ENCODE measurements at places on chromosomes 7 and 10.

- DNase-seq, result no peak
These were observed 39.4 kb upstream of the PRSS1 start for GRCh38 chr7:142709921-142710320.

- DNase-seq, result no peak
These were observed 81.5 kb upstream of the GNAI1 start for GRCh38 chr7:80053124-80053523.

DNA sequence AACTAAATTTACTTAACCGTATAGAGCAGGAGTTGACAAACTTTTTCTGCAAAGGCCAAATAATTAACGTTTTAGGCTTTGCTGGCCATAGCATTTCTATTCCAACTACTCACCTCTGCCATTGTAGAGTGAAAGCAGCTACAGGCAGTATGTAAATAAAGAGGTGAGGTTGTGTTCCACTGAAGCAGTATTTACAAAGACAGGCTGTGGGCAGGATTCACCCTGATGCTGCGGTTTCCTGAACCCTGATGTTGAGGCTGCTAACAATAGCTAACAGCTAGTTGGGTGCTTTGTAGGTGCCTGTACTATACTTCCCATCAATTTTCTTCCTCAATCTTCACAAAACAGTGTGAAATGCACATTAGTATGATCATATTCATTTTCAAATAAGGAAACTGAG lies 47.0 kb upstream of the LAMB1 start:
- no peak for DNase-seq

GRCh38 chr7:28815369-28815927 lies 142.7 kb downstream of the TRIL start:
- DNase-seq, result no peak

GRCh38 chr7:155381852-155382801 lies 75.8 kb upstream of the EN2 start:
- no peak for DNase-seq

- DNase-seq, result peak; percentile 93
These were observed 74.1 kb downstream of the TACC2 start for GRCh38 chr10:122062831-122063674.

DNA sequence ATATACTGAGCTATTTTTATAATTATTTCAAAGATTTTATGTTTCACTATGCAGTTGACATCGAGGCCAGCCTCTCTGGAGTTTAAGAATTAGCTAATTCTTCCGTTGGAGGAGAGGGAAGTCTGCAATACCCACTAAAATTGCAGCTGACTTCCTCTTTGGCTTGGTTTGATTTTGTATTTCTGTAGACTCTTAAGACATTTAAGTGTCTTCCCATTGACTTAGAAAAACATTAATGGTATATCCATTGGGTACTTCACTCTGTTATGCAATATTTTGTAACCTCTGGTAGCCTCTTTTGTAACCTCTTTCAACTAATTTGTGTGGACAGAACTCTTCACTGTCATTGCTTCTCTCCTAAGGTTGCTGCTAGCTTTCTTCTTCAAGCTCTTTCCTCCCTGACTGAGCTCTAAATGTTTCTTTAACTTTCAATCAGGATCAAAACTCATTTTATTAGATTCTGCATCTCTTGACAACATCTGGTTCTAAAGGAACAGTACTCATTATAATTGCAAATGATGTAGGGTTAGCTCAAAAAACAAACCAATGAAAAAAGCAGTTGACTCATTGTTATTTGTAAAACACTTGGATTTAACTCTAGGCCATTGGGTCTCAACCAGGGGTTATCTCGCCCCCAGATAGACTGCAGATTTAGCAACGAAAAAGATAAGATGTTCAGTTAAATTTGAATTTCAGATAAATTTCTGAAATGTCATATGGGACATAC lies 1.7 kb upstream of the ANKRD22 start:
- DNase-seq, result no peak

GRCh38 chr10:110103921-110104461 lies 96.2 kb downstream of the ADD3 start:
- DNase-seq, result peak; percentile 24

- DNase-seq, result no peak
These were observed 1227.6 kb downstream of the TYW1 start for GRCh38 chr7:68224041-68224741.

GRCh38 chr7:81725003-81725811 lies 44.6 kb downstream of the HGF start:
- DNase-seq, result no peak

- peak; percentile 72 for DNase-seq
These were observed 6.6 kb downstream of the YWHAG start for GRCh38 chr7:76352193-76352592.

GRCh38 chr10:3366735-3367405 lies 194.3 kb upstream of the PITRM1 start:
- DNase-seq, result no peak

DNA sequence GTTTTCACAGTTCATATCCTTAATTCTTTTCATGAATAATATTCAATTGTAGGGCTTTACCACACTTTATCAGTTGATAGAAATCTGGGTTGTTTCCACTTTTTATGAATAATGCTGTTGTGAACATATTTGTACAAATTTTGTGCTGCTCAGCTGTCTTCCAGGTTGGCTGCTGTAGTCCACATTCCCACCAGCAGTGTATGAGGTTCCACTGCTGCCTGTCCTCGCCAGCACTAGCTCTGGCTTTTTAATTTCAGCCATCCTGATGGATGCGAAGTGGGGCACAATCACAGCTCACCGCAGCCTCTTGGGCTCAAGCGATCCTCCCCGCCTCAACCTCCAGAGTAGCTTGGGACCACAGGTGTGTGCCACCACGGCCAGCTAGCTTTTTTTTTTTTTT lies 32.8 kb downstream of the NUDT5 start:
- no peak for DNase-seq

DNA sequence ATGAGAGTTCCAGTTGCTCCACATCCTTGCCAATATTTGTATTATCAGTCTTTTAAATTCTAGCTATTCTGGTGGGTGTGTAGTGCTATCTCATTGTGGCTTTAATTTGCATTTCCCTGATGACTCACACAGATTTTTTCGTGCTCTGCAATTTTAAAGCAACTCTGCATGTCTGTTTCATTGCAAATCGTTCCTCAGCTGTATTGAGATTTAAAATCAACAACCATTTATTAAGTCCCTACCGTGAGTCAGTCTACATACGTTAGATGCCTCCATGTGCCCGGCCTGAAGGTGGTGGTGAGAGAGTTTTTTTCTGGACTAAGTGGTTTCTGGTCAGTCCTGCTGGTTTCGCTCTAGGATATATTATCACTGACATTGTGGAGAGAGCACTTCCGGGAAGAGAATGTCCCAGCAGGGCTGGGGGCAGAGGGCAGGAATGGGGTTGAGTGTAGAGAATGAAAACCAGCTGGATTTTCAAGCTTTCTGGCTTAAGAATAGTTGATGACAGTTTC lies 8.4 kb upstream of the HYCC1 start:
- DNase-seq, result peak; percentile 88

DNA sequence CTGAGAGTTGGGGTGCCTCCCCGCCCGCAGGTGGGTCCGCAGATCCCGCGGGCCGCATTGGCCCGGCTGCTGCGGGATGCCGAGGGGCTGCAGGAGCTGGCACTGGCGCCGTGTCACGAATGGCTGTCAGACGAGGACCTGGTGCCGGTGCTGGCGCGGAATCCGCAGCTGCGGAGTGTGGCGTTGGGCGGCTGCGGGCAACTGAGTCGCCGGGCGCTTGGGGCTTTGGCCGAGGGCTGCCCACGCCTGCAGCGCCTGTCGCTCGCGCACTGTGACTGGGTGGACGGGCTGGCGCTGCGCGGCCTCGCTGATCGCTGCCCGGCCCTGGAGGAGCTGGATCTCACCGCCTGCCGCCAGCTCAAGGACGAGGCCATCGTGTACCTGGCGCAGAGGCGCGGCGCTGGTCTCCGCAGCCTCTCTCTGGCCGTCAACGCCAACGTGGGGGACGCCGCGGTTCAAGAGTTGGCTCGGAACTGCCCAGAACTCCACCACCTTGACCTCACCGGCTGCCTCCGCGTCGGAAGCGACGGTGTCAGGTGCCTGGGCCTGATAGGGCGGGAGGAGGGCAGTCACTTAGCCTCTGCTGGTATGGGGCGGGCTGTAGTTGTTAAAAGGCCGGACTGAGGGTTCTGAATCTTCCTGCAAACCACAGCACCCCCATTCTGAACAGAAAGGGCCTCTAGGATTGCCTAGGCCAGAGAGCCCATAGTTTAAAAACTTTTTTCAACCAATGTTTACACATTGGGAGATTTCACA lies 1.3 kb downstream of the FBXL15 start:
- DNase-seq, result no peak

- DNase-seq, result no peak
These were observed 15.3 kb downstream of the SH3PXD2A start for GRCh38 chr10:103839872-103840739.

- DNase-seq, result peak; percentile 80
These were observed 64.5 kb downstream of the MCMBP start for GRCh38 chr10:119807960-119808697.

DNA sequence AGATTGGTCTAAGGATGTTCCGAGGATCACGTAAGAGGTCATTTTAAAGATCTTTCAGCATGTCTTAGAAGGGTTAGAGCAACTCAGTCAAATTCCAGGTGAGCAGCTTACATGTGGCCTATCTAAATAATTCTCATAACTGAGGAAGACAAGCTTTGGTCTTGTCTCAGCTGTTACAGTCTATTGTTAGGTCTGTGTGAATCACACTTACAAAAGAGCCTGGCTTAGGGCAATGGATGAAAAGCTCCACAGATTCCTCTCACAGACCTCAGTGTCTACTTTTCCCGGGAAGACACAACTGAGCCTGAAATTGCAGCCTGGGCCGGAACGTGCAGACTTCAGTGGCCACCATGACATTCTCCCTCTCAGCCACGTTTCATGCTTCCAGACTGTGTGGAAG lies 173.1 kb downstream of the INHBA start:
- DNase-seq, result no peak

DNA sequence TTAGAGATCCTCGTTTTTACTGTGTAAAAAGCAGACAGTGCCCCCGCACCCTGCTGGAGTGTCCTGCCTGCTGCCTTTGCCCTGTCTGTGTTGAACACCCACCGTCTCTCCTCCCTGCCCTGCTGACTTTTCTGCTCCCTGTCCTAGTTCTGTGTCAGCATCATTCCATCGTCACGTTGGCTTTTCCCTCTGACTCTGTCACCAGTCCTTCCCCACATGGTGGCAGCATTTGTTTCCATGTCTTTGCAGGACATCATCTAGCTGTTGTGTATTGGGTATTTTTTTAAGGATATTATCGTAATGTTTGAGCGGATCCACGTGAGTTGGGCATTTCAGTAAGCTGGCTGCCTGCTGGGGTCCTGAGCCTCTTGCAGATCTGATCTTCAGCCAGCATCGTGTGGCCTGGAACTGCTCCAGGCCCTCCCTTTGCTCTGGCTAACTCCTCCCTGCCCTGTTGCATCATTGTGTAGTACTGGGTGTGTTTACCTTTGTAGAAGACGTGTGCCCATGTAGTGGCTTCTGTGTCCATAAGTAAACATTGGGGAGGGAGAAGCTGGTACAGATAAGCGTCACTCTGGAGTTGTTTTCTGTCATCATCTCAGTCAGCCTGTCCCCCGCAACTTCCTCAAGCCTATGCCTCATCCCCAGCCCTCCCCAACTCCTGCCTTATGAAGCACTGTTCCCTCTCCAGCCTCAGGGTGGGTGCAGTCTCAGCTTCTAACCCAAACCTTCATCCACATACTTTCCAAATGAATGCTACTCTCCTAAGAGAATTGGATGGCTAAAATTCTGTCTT lies 44.3 kb downstream of the TRRAP start:
- DNase-seq, result peak; percentile 90

DNA sequence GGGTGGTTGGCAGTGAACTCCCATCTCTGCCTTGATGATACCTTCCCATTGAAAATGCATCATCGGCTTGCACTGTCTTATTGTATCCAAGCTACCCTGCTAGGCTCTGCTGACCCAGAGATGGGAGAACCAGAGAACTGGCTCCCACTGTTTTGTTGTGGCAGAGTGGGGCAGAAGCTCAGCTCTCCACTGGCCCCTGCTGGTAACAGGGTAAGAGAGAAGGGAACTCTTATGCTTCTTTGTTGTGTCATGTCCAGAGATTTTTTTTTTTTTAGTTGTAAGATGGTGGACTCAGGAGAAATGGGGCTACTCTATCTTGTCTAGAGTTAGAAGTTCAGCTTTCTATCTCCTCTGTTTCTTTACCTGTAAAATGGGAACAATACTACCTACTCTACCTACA lies 100.5 kb upstream of the SDK1 start:
- peak; percentile 73 for DNase-seq

DNA sequence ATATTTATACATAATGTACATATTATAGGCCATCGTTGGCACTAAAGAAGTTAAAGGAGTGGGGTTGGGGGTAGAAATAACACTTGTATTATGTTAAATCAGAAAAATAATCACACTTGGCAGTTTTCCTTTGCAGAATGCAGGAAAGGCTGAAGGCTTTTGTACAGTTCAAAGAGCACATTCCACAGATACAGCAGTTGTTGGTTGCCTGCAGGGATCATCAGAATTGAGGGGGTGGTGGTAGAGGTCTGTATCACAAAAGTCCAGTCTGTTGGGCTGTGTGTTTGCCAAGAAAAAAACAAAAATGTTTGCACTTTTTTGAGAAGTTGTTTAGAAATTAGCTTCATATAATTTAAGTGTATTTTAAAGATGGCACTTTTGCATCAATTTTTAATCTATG lies 231.8 kb upstream of the FOXP2 start:
- DNase-seq, result no peak

DNA sequence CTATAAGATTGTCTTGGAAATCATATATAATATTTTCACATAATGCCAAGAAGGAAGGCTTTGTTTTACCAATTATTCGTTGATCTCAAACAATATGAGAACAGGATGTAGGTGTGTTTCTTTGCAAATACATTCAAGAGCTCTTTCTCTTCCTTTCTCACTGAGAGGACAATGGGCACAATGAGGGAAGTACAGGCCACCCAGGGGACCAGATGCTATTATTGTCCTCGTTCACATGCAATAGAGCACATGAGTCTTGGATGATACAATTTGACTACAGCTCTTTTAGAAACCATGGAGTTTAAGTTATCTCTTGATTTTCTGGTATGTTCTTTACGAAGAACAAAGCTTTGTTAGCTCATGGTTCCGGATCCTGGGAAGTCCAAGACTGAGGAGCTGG lies 323.7 kb upstream of the KLF6 start:
- DNase-seq, result no peak

DNA sequence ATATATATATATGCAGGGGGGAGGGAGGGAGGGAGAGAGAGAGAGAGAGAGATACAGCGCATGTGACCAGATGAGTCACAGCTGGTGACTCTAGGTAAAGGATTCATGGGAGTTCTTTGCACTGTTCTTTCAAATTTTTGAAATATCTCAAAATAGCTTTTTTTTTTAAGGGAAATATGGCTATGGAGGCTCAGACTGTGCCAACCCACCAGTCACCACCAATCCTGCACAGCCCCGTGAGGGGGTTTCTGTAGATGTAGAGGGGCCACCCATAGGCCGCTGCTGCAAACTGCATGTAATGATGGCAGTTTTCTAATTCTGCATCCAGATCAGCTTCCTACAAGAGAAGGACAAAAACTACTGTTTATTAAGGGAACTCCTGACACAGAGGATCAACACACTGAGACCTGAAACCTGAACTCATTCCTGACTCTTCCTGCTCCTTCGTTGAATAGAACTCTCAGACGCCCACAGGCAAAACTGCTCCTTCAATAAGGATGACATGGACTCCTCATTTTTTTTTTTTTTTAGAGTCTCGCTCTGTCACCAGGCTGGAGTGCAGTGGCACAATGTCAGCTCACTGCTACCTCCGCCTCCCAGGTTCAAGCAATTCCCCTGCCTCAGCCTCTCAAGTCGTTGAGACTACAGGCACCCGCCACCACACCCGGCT lies 17.3 kb downstream of the DAGLB start:
- peak; percentile 75 for DNase-seq

- no peak for DNase-seq
These were observed 4.4 kb upstream of the ABHD11 start for GRCh38 chr7:73742753-73743641.
